Glutamatergic neuron (in vitro differentiated cells): ENCODE measurements at places on chromosomes 1 and 21. TPM values are rescaled to one million over a fixed set of nuclear protein-coding genes. Genes with fewer than 3 reads are reported as not detected.

The HCRTR1 gene
- not detected for total RNA-seq

The PRDX1 gene
- total RNA-seq: 1,754 TPM

The APOBEC4 gene
- total RNA-seq: not detected

The GJB4 gene
- not detected for total RNA-seq

The MIXL1 gene
- total RNA-seq: 0.54 TPM

The SWT1 gene
- 15.5 TPM for total RNA-seq

The PRKAA2 gene
- 1.3 TPM for total RNA-seq

The AGO4 gene
- total RNA-seq: 20.8 TPM

The EEIG2 gene
- 93.1 TPM for total RNA-seq

The RPS27 gene
- total RNA-seq: 881 TPM

The C1orf174 gene
- total RNA-seq: 16.9 TPM

The APCS gene
- not detected for total RNA-seq

The LDLRAD1 gene
- total RNA-seq: not detected

The PRDM2 gene
- total RNA-seq: 88.3 TPM

The MACF1 gene
- 657 TPM for total RNA-seq

The PFDN2 gene
- 83.7 TPM for total RNA-seq

The SPRR2E gene
- total RNA-seq: not detected

The BGLAP gene
- total RNA-seq: not detected

The ANXA9 gene
- not detected for total RNA-seq

The ZBTB18 gene
- total RNA-seq: 213 TPM

The UBAP2L gene
- 259 TPM for total RNA-seq

The OLFML3 gene
- 2.9 TPM for total RNA-seq

The UBE2U gene
- not detected for total RNA-seq

The ADORA3 gene
- total RNA-seq: not detected

The PGLYRP4 gene
- total RNA-seq: not detected

The IL6R gene
- 1.6 TPM for total RNA-seq

The PCAT6 gene
- total RNA-seq: 7.7 TPM

The IVL gene
- not detected for total RNA-seq

The FCGR1A gene
- total RNA-seq: not detected

The MATN1 gene
- total RNA-seq: 0.22 TPM

The ADAMTS4 gene
- total RNA-seq: 12.3 TPM

The SYCP1 gene
- not detected for total RNA-seq

The NPR1 gene
- total RNA-seq: not detected

The LGR6 gene
- total RNA-seq: 0.37 TPM

The NCDN gene
- 95.3 TPM for total RNA-seq

The SLC5A9 gene
- total RNA-seq: not detected

The SPRR2A gene
- not detected for total RNA-seq

The PLOD1 gene
- 113 TPM for total RNA-seq

The TMIGD3 gene
- total RNA-seq: not detected

The PRCC gene
- total RNA-seq: 88.8 TPM

The PTPRC gene
- total RNA-seq: not detected

The SHISAL2A gene
- total RNA-seq: not detected

The GPR3 gene
- total RNA-seq: 1.5 TPM

The SPAG17 gene
- total RNA-seq: not detected

The LCA5L gene
- not detected for total RNA-seq

The C2CD4D gene
- not detected for total RNA-seq

The ETV3L gene
- total RNA-seq: not detected

The LIX1L gene
- 20.3 TPM for total RNA-seq

The OXCT2 gene
- 0.37 TPM for total RNA-seq

The C1orf87 gene
- not detected for total RNA-seq
